Smooth muscle cell of the brain vasculature (primary cell): ENCODE measurements at places on chromosomes 7 and 10.

- DNase-seq: no peak
Measured at GRCh38 chr10:103480521-103480920, 1.5 kb upstream of the CALHM3 start.

DNA sequence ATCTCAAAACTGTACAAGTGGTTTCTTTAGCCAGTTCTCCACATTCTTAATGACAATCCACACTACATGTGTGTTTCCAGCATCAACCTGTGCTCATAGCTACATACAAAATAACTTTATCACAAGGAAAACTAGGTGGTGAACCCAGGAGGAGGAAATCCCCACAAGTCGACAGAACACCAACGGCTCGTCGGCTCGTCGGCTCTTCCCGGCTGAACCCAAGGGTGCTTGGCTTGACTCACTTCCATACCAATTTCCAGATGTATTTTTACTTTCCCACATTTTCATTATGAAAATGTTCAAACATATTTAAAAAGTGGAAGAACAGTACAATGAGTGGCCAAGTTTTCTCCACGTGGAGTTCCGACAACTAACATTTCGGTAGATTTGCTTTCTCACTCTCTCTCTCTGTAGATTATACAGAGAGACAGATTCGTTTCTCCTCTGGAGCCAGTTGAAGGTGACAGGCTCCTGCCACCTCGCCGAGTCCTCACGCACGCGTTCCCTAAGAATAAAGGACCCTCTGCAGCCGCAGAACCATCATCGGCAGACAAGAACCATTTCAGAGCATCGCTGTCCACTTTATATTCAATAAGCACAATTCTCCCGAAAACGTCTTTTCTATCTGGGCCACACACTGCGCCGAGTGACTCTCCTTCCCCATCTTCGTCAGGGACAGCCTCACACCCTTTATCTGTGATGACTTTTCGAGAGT, 53.3 kb downstream of the DIP2C start:
- DNase-seq: no peak

DNA sequence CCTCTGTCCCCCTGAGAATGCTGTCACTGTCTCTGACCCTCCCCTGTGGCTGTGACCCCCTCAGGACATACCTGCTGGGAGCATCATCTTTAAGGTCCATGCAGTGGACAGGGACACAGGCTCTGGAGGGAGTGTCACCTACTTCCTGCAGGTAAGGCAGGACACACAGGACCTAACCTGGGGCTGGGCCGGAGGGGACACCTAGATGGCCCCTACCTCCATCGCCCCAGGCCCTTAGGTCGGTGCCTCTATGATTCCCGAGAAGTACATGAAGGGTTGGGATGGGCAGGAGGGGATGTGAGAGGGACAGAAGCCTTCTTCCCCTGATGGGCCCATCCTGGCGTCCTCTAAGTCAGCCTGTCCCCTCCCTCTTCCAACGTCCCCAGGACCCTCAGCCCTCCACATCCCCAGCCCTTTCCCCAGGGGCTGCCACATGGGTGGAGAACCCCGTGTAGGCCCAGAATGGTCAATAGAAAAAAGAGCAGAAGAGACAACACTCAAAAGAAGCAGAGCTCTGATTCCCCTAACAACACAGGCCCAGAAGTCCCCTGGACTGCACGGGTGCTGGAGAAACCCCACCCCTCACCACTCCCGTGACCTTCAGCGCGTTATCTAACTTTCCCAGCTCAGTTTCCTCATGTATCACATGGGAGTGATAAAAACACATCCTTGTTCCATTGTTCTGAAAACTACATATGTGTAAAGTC, 6.4 kb downstream of the CDHR1 start:
- no peak for DNase-seq

GRCh38 chr7:97126483-97127171, 9.1 kb downstream of the SDHAF3 start:
- no peak for DNase-seq

DNA sequence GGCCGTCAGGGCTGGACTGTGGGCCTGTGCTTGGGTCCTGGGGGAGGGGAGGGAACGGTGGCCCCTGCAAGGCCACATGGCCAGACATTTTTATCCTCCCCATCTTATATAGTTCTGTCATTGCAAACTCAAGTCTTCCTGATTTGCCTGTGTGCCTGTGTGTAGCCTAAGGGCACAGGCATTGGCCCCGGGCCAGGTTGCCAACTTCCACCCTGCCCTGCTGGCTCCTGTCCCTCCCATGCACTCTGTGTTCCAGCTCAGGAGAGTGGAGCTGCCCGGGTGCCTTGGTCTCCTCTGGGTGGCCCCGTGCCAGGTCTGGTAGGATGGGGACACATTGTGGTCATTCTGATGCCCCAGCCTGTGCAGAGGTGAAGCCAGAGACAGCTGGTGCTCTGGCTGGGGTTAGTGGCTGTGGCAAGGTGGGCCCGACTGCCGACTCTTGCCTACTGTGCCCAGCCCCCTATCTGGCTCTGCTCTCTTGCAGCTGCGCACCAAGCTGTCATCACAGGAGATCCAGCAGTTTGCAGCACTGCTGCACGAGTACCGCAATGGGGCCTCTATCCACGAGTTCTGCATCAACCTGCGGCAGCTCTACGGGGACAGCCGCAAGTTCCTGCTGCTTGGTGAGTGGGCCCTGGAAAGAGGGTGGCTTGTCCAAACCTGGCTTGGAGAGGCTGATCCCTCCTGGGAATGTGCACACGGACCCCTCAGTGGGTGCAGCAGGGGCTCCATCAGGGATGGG, 14.8 kb downstream of the NACAD start:
- DNase-seq: no peak

GRCh38 chr10:14665304-14665703, 109.4 kb downstream of the FAM107B start:
- no peak for DNase-seq

- no peak for DNase-seq
Measured at GRCh38 chr10:1570416-1571051, 166.8 kb downstream of the ADARB2 start.

GRCh38 chr7:74092964-74093471, 9.4 kb downstream of the LIMK1 start:
- DNase-seq: no peak

- DNase-seq: no peak
Measured at GRCh38 chr7:25900245-25900644, 251.8 kb upstream of the NFE2L3 start.
